ENCODE measurements at places on chromosomes 3 and 15.
A peak's percentile ranks its signal among the peaks of the same experiment; 100 is the strongest.

DNA sequence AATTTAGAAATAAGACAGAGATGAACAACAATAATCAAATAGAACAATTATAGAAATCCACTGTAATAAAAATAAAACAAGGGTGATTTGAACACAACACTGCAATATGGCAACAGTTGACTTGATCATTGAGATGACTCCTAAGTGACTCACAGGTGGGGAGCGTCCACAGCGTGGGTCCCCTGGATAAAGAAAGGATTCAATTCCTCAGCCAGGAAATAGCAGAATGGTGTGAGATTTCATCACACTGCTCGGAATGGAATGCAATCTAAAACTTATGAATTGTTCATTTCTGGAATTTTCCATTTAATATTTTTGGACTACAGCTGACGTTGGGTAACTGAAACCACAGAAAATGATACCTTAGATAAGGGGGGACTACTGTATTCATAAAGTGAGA lies 82.0 kb downstream of the CNTN3 start:
- no peaks in the 10 kb centered on the region for H3K4me1 ChIP-seq
- no peak for DNase-seq
- H3K4me3 ChIP-seq = no peak overlapping the region
- no peaks in the 10 kb centered on the region for H3K27me3 ChIP-seq
- no peaks in the 10 kb centered on the region for H3K36me3 ChIP-seq
- H3K27ac ChIP-seq = no peak overlapping the region

- H3K36me3 ChIP-seq = no peaks in the 10 kb centered on the region
- DNase-seq = no peak
- no peaks in the 10 kb centered on the region for H3K4me1 ChIP-seq
- H3K4me3 ChIP-seq = no peak overlapping the region
- H3K27me3 ChIP-seq = no peaks in the 10 kb centered on the region
These were observed 58.9 kb upstream of the CNTN3 start for GRCh38 chr3:74673326-74673725.

GRCh38 chr15:50137893-50138292 lies 18.9 kb upstream of the ATP8B4 start:
- H3K4me3 ChIP-seq = no peak overlapping the region
- H3K36me3 ChIP-seq = no peaks in the 10 kb centered on the region
- no peaks in the 10 kb centered on the region for H3K27me3 ChIP-seq
- H3K27ac ChIP-seq = no peak overlapping the region

DNA sequence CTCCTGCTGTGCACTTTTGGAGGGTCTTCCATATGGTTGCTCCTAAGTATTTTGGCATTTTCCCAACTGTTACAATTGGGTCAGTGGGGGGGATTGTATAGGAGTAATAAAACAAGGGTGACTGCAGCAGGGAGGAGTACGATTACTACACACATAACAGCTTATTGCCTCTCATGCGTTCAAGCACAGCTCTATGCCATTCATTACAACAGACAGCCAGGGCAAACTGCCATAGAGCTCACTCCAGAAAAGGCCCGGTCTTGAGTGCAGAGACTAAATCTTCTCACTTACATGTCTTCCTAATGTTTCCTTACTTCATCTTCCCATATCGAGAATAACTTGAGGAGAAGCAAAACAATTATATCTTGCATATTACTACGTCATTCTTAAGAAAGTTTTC lies 1.4 kb upstream of the CHMP2B start:
- no peak overlapping the region for H3K4me3 ChIP-seq
- DNase-seq = no peak
- H3K36me3 ChIP-seq = no peaks in the 10 kb centered on the region
- no peak overlapping the region for H3K27ac ChIP-seq
- H3K4me1 ChIP-seq = peaks cover 8% of the 10 kb centered on the region
- no peaks in the 10 kb centered on the region for H3K27me3 ChIP-seq

GRCh38 chr3:153595186-153595815 lies 433.3 kb downstream of the RAP2B start:
- H3K4me1 ChIP-seq = no peaks in the 10 kb centered on the region
- H3K27me3 ChIP-seq = no peaks in the 10 kb centered on the region
- no peak for DNase-seq
- H3K4me3 ChIP-seq = no peak overlapping the region

GRCh38 chr3:144549166-144549565 lies 577.5 kb downstream of the DIPK2A start:
- no peak for DNase-seq
- no peaks in the 10 kb centered on the region for H3K4me1 ChIP-seq
- H3K4me3 ChIP-seq = no peak overlapping the region
- no peaks in the 10 kb centered on the region for H3K36me3 ChIP-seq
- H3K27ac ChIP-seq = no peak overlapping the region
- no peaks in the 10 kb centered on the region for H3K27me3 ChIP-seq

DNA sequence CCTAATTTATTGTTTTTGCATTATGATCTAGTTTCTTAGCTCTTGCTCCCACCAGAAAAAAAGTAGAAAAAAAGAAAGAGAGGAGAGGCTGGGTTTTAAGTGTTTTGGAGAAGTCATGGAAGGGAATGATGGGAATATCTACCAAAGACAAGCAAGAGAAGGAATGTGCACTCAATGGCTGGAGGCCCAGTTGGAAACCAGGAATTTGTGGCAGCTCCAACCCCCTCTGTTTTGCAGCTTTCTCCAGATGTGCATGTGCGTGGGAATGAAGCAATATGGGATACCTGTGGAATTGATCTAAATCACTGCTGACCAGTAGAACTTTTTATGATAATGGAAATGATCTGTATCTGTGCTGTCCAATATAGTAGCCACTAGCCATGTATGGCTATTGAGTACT lies 27.1 kb downstream of the EIF2AK4 start:
- no peaks in the 10 kb centered on the region for H3K27me3 ChIP-seq
- H3K4me3 ChIP-seq = no peak overlapping the region

DNA sequence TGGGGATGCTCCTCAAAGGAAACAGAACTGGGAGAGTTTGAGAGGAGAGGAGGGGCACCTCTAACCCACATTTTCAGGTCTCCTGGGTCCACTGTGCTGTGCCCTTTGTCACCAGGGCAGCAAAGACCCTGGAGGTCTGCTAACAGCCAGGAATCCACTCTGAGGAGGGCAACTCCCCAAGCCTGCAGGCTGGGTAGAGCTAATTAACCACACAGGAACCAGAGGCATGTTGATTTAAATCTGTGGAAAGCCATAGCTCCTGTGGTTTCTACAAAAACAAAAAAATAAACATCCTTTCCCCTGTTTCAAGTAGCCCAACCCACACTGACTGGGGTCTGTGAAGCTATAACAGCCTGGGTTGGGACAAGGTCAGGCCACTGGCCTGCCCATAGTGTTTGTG lies 2.2 kb upstream of the BSN start:
- no peaks in the 10 kb centered on the region for H3K27me3 ChIP-seq
- peaks cover 19% of the 10 kb centered on the region for H3K4me1 ChIP-seq
- DNase-seq = no peak
- no peaks in the 10 kb centered on the region for H3K36me3 ChIP-seq
- no peak overlapping the region for H3K27ac ChIP-seq
- H3K4me3 ChIP-seq = no peak overlapping the region

GRCh38 chr3:106115557-106115956 lies 246.7 kb upstream of the CBLB start:
- H3K36me3 ChIP-seq = no peaks in the 10 kb centered on the region
- H3K27me3 ChIP-seq = no peaks in the 10 kb centered on the region
- no peak overlapping the region for H3K4me3 ChIP-seq
- H3K27ac ChIP-seq = no peak overlapping the region
- H3K4me1 ChIP-seq = no peaks in the 10 kb centered on the region
- no peak for DNase-seq

DNA sequence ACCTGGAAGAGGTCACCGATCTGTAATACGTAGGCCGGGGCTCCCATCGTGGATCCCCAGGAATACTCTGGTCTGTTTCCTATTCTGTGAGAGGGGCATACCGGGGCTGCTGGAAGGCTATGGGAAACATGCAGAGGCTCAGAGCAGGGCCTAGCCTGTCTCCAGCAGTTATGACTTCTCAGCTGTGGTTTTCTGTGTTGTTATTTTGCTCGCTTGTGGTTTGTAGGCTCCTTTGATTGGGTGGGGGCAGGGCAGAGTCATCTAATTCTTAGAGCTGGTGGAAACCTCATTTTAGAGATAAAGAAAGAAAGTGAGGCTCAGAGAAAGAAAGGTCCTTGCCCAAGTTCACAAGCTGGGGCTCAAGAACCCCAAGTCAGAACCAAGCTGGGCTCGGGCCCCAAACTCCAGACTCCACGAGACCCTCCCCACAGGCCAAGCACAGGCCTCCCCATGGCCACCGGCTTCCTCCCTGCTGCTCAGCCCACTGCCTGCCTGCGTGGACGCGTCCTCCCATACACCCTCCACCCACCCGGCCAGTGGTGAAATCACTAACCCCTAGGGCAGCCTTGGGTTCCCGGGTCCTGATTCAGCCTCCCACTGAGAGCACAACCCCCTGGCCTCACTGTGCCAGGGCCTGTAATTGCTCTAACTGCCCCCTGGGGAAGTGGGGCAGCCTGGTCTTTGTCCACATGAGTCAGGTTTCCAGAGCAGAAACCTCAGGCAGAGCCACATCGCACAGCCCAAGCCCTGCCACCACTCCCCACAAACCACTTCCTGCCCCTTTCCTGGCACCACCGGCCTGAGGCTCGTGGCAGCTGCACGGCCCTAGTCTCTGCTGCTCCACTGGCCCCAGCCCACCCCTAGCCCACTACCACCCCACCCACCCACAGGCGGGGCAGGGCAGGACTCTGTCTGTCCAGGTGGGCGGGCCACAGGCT lies 270.8 kb downstream of the UACA start:
- peak; percentile 59 for DNase-seq
- H3K4me3 ChIP-seq = no peak overlapping the region
- no peaks in the 10 kb centered on the region for H3K36me3 ChIP-seq
- H3K4me1 ChIP-seq = no peaks in the 10 kb centered on the region
- no peaks in the 10 kb centered on the region for H3K27me3 ChIP-seq

DNA sequence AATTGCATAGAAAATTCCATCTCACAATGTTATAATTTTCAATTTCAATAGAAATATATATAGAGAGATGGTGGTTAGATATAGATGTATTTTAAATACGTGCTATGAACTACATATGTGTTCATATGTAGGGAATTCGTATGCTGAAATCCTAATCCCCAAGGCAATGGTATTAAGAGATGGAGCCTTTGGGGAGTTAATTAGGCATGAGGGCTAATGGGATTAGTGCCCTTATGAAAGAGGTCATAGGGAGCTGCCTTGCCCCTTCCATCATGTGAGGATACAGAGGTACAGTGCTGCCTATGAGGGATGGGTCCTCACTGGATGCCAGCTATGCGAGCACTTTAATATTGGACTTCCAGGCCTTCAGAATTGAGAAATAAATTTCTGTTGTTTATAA lies 79.6 kb upstream of the CCDC54 start:
- no peak overlapping the region for H3K27ac ChIP-seq
- no peak for DNase-seq
- H3K4me1 ChIP-seq = no peaks in the 10 kb centered on the region
- no peak overlapping the region for H3K4me3 ChIP-seq
- H3K36me3 ChIP-seq = no peaks in the 10 kb centered on the region

DNA sequence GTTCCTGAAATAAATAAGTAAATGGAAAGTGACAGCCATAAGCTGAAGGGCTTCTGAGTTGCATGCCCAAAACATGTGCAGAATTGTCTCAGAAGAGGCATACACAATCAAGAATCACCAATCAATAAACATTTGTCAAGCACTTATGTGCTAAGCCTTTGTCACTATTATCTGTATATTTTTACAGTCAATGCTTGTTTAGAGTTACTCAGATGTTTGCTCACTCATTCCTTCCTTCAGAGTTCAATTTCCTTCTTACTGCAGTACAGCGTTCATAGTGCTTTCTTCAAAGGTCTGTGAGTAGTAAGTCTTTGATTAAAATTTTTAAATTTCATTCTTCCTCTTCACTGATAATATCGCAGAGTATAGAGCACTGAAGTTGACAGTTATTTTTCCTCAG lies 17.2 kb downstream of the FOXL2NB start:
- H3K4me1 ChIP-seq = peaks cover 4% of the 10 kb centered on the region
- H3K27ac ChIP-seq = no peak overlapping the region
- DNase-seq = no peak
- H3K4me3 ChIP-seq = no peak overlapping the region
- peaks cover 54% of the 10 kb centered on the region for H3K27me3 ChIP-seq
- H3K36me3 ChIP-seq = no peaks in the 10 kb centered on the region

- H3K4me1 ChIP-seq = no peaks in the 10 kb centered on the region
- no peaks in the 10 kb centered on the region for H3K36me3 ChIP-seq
- H3K4me3 ChIP-seq = no peak overlapping the region
- DNase-seq = no peak
- no peak overlapping the region for H3K27ac ChIP-seq
- H3K27me3 ChIP-seq = no peaks in the 10 kb centered on the region
These were observed 249.6 kb upstream of the ROBO1 start for GRCh38 chr3:80017369-80017768.

GRCh38 chr3:67327582-67327981 lies 326.8 kb downstream of the SUCLG2 start:
- DNase-seq = no peak
- no peak overlapping the region for H3K27ac ChIP-seq
- H3K4me3 ChIP-seq = no peak overlapping the region
- H3K4me1 ChIP-seq = no peaks in the 10 kb centered on the region
- H3K27me3 ChIP-seq = no peaks in the 10 kb centered on the region
- no peaks in the 10 kb centered on the region for H3K36me3 ChIP-seq

DNA sequence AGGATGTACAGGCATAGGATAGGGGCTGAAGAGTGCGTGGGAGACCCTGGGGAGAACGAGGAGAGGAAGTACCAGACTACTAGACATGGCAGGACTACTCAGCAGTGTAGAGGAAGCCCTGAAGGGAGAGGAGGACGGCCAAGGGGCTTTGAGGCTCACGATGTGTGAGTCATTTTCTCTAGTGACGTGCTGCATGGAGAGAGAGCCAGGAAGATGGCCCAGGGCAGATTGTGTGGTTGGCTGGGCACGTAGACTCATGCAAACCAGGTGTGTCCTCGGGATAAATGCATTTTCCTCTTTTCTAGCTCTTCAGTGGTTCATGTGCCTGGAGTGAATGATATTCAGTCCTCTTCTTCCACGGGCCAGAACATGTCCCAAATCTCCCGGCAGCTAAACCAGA lies 115.0 kb upstream of the ABHD17C start:
- H3K27ac ChIP-seq = no peak overlapping the region
- H3K4me1 ChIP-seq = no peaks in the 10 kb centered on the region
- H3K36me3 ChIP-seq = no peaks in the 10 kb centered on the region
- H3K27me3 ChIP-seq = no peaks in the 10 kb centered on the region
- no peak overlapping the region for H3K4me3 ChIP-seq

- H3K36me3 ChIP-seq = no peaks in the 10 kb centered on the region
- DNase-seq = no peak
- H3K4me1 ChIP-seq = peaks cover 14% of the 10 kb centered on the region
- H3K27me3 ChIP-seq = no peaks in the 10 kb centered on the region
- H3K4me3 ChIP-seq = no peak overlapping the region
These were observed 135.6 kb downstream of the RBMS3 start for GRCh38 chr3:29416514-29416913.

All from heart left ventricle (tissue), 16 donors.